HuH-7.5 (cell line): ENCODE measurements at places on chromosomes 3 and 15.

DNA sequence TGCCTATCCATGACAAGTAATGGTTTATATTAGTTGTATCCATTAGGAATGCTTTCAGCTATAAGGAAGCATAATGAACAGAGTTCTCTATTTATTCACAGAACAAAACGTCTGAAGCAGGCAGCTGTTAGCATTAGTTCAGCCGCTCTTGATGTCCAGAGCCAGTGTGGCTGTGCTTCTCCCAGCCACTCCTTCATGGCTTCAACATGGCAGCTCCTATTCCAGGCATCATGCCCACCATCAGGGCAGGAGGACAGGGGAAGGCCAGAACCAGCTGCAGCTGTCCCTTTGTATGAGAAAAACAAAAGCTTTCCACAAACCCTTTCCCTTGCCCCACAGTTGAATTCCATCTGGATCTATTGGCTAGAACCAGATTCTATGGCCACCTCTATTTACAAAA is 12.9 kb upstream of the SNRK start:
- no peak for DNase-seq

DNA sequence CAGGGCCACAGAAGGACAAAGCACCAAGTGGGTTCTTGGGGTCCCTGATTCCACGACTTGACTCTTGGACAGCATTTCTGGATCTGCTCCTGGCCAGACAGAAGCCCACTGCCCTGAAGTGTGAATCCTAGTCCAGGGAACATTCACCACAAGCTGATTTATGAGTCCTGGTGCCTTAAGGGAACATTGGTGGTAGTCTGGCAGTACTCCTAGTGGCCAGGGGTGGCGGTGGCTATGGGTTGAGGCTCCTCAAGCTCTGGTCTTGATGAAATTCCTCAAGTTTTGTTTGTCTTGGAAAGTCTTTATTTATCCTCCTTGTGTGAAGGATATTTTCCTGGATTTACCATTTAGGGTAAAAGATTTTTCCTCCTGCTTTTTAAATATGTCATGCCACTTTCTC is 307.5 kb downstream of the PYDC2 start:
- DNase-seq = no peak

DNA sequence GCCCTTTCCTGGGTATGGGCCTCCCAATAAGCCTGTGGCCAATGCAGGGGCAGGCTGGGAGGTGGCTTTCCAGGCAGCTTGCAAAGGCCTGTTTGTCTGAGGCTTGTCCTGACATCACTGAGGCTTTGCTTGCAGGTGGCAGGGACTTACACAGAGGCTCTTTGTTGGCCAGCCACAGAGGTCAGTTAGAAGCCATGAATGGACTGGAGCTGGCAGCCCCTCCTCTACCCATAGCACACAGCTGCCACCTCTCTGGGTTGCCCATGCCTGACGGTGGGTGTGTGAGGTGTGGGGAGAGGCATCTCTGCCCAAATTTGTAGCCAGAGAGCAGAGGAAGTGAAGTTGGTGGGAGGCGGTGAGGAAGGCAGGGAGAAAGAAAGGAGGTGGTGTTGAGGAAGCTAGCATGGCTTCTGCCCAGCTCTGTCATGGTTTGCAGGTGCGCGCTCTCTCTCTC is 17.1 kb downstream of the LIMD1 start:
- DNase-seq = no peak

DNA sequence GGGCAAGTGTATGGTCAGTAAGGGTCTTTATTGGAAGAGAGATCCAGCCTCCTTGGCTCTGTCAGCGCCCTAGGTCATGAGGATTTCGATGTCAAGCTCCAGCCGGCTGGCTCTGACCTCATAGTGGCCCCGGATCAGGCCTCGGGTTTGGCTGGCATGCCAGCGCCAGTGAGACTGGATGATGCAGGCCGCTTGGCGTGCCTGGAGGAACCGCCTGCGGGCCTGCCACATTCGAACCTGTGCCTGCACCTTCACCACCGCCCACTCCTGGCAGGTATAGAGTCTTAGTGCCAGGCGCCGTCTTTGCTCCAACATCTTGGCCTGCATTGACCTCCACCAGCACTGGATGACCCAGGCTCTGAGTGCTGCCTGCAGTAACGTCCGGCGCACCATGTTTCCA is 483 bp downstream of the IQCF6 start:
- no peak for DNase-seq

- DNase-seq = peak; percentile 66
Observed at GRCh38 chr3:111859061-111859973, at the start of gene PHLDB2. Gene PHLDB2 (plus strand): TSS chr3:111859265. CDS start chr3:111884078, 24,813 bp downstream.

GRCh38 chr15:48472756-48473155 is 141.5 kb downstream of the DUT start:
- DNase-seq = no peak

- DNase-seq = no peak
Observed at GRCh38 chr15:67240235-67241131, 14.0 kb downstream of the AAGAB start.

GRCh38 chr3:25938566-25939325 is 148.9 kb downstream of the OXSM start:
- no peak for DNase-seq

DNA sequence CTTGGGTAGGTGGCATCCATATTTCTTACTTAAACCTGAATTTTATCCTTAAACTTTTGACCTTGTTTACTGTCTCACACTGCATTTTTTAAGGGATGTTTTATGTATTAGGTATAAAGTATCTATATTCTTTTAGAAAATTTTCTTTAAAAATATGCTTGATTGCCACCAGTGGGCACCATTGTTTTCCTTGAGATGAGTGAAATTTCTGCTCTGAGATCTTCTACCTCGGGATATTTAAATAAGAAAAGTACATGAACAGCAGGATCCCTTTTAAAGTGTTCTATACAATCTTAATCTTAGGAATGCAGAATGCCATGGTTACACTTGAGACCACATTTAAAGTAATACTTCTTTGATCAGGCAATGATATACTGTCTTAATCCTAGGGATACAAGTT is 108.7 kb downstream of the SLMAP start:
- DNase-seq = no peak

DNA sequence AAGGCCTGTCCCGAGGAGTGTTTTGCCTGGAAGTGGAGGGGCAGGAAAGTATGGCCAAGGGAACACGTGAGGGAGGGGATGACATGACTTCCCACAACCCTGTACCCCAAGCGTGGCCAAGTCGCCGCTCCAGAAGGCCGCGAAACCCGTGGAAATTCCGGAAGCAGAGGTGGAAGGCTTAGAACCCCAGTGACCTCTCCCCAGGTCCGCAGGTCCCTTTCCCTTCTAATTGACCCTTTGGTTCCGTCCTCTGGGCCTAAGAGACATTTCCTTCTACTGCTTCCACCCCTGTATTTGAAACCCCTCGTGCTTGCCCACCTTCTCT is 548 bp upstream of the BTBD1 start:
- DNase-seq = no peak

DNA sequence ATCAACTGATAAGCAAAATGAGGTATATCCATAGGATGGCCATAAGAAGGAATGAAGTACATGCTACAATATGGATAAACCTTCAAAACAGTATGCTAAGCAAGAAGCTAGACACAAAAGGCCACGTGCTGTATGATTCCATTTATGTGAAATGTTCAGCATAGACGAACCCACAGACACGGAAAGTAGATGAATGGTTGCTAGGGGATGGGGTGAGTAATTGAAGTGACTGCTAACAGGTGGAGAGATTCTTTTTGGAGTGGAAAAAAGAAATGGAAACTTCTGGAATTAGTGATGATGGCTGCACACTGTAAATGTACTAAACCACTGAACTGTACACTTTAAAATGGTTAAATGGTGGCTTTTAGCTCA is 630 bp upstream of the EFCAB12 start:
- DNase-seq = no peak

DNA sequence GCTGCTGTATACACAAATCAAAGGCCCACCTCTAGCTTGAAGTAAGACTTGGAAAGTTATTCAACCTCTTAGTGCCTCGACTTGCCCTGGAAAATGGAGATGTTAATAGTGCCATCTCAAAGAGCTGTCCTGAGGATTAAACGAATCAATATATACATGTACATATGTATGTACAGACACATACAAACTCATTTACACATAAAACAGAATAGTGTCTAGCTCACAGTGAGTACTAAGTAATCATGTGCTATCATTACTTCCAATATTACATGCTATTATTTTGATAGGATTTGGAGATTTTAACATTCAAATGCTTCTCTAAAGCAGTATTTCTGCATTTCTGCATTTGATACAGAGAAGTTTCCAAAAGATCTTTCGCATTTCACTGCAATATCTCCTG is 20.5 kb downstream of the LARP6 start:
- no peak for DNase-seq

- DNase-seq = peak; percentile 95
Observed at GRCh38 chr3:11719406-11720303, 75.9 kb upstream of the VGLL4 start.

DNA sequence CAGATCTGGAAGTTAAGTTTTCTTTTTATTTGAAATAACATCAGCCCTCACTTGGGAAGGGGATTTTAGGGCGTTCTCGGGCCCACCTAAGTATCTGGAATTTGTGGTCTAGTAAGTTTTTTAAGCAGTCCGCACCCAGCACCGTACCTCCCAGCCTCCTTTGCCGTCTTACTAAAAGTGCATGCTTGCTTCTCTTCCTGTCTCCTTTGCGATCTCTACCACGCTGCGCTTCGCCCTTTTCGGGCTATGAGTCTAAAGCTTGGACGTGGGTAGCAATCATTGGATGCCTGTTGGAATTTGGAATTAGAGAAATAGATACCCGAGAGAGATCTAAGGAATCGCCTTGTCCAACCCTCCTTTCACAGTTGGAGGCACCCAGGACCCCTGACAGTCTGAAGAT is 1.1 kb downstream of the THSD4 start:
- no peak for DNase-seq

DNA sequence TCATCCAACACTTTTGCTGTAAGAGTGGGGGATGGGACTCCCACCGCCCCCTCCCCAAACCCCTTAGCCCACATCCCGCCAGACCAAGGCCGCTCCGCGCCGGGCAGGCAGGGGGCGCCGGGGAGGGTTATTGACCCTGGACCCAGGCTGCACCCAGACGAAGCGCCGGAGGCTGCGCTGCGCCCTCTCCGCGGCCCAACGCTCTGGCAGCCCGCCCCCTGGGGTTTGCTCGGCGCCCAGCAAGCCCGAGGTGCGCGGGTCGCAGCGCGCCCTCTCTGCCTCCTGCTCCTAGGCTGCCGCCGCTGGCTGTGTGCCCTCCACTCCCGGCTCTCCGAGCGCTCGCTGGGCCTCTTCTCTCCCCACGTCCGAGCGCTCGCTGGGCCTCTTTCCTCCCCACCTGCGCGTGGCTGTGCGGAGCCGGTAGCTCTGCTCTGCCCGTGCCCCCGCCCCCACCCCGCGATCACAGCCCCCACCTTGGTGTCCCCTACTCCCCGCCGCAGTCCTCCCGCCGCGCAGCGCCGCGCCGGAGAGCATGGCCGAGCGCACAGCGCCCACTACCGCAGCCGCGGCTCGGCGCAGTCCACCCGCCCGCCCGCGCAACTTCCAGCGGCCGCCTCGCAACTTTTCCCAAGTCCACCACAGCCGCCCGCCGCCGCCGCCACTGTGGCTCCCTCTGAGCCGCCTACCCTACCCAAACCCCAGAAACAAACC is 1.2 kb downstream of the MECOM start:
- peak; percentile 81 for DNase-seq

DNA sequence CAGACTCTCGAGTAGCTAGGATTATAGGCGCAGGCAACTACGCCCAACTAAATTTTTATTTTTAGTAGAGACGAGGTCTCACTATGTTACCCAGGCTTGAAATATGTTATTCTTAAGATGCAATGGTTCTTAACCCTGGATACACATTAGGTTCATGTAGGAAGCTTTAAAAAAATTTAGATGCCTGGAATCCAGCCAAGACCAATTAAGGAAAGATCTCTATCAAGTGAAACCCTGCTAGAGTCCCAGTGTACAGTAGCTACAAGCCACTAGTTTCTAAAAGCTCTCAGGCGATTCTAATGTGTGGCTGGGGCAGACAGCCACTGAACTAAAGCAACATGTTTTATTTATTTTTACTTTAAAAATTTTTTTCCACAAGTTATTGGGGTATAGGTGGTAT is 33.2 kb downstream of the TRIM69 start:
- DNase-seq = no peak

GRCh38 chr3:171526869-171527268 is 66.7 kb upstream of the TNIK start:
- no peak for DNase-seq

DNA sequence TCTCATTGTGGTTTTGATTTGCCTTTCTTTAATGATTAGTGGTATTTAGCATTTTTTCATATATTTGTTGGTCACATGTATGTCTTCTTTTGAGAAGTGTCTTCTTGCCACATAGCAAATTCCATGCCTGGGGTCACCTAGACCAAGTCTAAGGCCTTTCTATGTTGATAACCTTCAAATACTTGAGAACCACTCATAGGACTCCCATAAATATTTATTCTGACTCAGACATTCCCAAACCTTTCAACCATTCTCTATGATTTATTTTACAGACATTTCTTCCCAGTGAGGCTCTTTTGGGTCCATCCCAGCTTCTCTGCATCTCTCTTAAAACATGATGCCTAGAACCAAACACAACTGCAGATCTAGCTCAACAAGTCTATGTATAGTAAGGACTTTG is 69.2 kb downstream of the ATP8B4 start:
- DNase-seq = no peak

DNA sequence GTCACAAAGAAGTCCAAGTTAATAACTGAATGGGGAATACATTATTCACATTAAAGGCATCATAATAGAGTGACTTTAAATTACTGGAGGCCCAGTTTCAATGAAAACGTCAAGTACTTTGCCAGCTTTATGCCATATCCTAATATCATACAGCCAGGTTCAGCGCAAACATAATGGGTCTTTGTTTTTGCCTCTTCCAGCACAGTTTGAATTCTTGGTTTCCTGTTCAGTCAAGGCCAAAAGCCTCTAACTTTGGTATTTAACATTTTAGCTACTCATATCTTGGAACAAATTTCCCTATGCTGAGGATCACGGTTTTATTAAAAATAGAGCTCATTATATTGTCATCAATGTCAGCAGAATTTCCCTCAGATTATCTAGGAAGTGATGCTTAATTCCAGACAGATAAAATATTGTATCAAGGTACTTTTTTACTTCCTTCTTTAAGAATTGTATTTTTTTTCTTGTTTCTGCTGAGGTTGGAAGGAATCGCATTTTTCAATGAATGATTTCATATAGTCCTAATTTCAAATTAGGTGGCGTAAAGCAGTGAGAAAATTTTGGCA is 269.2 kb downstream of the THRB start:
- DNase-seq = no peak

DNA sequence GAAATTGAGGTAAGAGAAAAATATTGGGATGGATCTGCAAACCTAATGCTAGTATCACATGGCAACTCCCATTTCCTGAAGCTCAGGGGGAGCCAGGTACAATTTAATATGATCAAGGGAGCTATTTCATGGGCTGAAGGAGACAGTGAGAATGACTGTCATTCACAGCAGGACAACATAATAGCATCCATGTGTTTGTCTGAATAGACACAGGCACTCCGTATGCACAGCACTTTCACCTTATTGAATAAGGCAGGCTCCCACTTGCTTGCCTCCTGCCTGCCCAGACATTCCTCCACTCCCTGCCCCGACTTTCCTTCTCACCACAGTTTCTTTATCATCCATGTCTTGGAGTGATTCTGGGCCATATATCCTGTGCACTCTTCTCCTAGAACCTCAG is 156.6 kb upstream of the SLC24A5 start:
- no peak for DNase-seq
